ENCODE measurements at places on chromosomes 2 and 18.

DNA sequence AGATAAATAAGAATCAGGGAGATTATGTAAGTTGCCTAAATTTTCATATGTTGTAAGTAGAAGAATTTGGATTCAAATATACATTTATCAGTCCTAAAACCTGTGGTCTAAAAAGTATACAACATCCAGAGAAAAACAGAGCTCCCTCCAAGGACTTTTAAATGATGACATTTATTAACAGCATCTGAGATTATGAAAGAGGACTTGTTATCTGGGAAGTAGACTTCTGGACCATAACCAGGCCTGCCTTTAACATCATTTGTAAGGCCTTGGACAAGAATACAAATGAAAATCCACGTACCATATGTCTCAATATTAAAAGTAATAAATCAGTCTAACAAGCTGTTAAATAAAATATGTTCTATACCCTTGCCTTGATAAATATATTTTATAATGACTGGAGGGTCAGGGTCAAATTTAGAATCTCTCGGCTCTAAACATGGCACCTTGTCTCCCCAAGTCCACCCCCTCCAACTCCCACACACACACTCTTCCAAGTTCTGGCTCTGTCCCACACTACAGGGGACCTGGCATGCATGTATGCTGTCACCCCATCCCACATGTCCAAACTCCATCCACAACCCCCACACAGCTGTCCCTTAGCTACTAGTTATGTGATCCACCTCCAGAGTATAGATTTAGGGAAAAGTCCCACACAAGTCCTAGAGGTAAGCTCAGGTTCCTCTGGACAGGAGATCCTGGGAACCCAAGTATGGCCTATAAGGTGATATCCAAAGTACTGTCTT is 382.6 kb downstream of the CDH2 start:
- no peak for DNase-seq

DNA sequence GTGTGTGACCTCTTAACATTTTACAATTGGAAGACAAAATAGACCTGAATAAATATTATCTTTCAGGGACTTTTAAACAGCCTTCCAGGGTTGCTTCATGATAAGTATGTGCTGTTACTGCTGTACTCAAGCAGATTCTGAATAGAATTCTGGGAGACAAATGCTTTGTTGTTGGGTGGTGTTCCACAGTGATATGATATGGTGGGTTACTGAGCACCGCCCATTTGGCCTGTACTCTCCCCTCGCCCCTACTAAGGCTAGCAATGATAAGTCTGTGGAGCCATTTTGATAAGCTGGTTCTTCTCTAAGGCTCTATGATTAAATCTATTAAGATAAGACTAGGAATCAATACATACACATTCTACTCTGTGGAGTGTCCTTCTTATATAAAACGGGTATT is 89.8 kb upstream of the ITGA4 start:
- DNase-seq, result no peak

DNA sequence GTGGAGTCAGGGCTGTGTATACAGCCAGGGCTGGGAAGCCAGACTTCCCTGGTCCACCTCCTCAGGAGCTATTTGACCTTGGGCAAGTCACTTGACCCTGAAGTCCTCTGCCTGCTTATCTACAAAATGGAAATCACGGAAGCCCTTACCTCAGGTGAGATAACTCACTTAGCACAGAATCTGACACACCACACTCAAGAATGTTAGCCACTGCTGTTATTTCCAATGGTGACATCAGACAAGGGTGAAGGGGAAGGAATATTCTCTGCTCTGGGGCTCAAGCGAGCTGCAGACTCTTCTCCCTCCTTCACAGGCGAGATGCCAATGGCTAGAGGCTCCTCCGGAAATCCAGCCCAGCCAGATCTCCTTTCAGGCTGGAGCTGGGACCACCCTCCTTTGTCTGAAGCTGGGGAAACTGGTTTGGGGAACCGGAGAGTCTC is 189.6 kb downstream of the HAUS1 start:
- no peak for DNase-seq

GRCh38 chr2:121635371-121635770 is 13.9 kb downstream of the CLASP1 start:
- no peak for DNase-seq

DNA sequence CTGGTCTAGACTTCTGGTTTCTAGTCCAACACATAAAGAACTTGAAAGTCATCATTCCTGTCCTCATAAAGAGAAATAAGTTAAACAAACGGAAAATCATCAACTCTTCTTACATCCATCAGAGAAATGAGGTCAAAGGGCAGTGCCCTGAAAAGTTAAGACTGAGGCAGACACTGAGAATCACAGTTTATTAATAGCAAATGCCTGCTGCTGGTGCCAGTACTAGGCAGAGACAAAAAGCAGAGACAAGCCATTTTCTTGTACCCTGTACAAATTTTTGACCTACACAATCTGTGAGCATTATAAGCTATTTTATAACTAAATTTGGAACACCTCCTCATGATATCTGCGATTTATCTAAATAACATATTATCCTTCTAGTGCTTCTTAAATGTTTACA is 36.8 kb downstream of the ATF2 start:
- no peak for DNase-seq
